Progenitor cell of endocrine pancreas (in vitro differentiated cells): ENCODE measurements at places on chromosomes 2 and 18.

- DNase-seq: no peak
- no peaks in the 10 kb centered on the region for H3K27me3 ChIP-seq
- H3K36me3 ChIP-seq: peaks cover 2% of the 10 kb centered on the region
- H3K27ac ChIP-seq: peak overlapping the region; percentile 60
- peaks cover 10% of the 10 kb centered on the region for H3K4me1 ChIP-seq
Observed at GRCh38 chr2:212451786-212452231, 86.8 kb downstream of the ERBB4 start.

DNA sequence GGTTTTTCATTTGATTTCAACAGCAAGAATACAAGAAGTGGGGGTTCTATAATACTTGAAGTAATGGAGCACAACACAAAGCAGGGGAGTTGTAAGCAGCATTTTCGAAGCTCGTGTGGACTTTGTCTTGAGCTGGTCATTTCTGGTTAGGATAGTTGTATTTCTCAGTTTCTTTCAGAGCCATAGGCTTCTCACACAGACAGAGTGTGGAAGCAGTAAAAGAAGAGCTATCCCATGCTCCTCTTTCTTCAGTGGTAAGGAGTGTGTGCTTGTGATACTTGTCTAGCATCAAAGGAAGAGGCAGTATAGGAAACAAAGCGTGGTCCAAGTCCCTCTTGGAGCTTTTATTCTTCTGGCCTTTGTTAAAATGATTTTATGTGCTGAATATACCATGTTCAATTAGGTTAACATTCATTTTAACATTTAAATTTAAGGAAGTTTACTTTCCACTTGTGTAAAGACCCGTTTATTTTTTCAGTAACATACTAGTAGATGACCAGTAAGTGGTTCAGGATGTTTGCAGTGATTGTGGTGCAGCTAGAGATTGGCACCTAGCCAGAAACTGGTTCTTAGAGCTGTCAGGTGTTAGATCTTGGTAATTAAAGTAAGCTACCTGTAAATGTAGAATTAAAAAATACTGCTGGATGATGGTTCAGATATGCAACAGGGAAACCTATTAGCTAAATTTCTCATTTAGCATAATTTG, 14.6 kb downstream of the CCNYL1 start:
- no peaks in the 10 kb centered on the region for H3K27me3 ChIP-seq
- peaks cover 3% of the 10 kb centered on the region for H3K36me3 ChIP-seq
- no peak overlapping the region for H3K27ac ChIP-seq
- no peak overlapping the region for H3K4me3 ChIP-seq

- H3K27me3 ChIP-seq: peaks cover 7% of the 10 kb centered on the region
- no peak overlapping the region for H3K27ac ChIP-seq
- H3K4me3 ChIP-seq: no peak overlapping the region
- peak; percentile 74 for DNase-seq
- peaks cover 13% of the 10 kb centered on the region for H3K36me3 ChIP-seq
- no peaks in the 10 kb centered on the region for H3K4me1 ChIP-seq
Observed at GRCh38 chr2:11778923-11779757, 32.7 kb downstream of the LPIN1 start.

GRCh38 chr18:57559314-57559713, 27.2 kb downstream of the FECH start:
- H3K27me3 ChIP-seq: no peaks in the 10 kb centered on the region
- no peak for DNase-seq
- no peak overlapping the region for H3K4me3 ChIP-seq
- peaks cover 17% of the 10 kb centered on the region for H3K36me3 ChIP-seq

DNA sequence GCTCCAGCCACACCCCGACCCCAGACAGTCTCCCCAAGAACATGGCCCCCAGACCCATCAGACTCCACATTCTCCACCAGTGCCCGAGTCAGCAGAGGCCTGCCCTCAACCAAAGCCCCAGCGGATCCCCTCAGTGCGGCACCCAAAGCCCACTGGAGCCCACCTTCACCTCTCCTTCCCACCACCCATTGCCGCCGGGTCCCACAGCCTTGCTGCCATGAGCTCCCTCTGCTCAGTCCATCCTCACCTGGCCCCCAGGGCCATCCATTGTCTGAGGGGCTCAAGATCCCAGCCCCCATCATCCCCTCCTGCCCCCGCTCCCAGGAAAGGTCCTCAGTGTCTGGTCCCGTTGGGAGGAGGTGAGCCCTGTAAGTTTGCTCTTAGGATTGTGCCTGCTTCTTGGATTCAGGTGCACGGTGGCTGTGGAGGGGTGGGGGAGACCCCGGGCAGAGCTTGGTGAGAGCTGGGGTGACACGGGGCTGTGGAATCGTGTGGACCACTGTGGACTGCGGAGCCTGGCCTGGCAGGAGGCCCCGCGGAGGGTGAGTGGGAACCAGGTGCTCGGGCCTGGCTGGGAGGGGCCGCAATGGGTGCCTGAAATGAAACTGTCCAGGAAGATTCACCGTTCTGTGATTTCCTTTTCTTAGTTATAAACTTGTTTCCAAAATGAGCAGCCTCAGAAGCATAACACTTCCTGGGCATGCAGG, 32.7 kb upstream of the GPC1 start:
- no peak for DNase-seq
- no peak overlapping the region for H3K27ac ChIP-seq
- H3K27me3 ChIP-seq: peaks cover 8% of the 10 kb centered on the region
- H3K36me3 ChIP-seq: no peaks in the 10 kb centered on the region
- H3K4me1 ChIP-seq: no peaks in the 10 kb centered on the region

- DNase-seq: no peak
- no peaks in the 10 kb centered on the region for H3K4me1 ChIP-seq
- H3K27ac ChIP-seq: no peak overlapping the region
- no peaks in the 10 kb centered on the region for H3K27me3 ChIP-seq
Observed at GRCh38 chr2:99317161-99317872, 16.3 kb upstream of the LYG1 start.

DNA sequence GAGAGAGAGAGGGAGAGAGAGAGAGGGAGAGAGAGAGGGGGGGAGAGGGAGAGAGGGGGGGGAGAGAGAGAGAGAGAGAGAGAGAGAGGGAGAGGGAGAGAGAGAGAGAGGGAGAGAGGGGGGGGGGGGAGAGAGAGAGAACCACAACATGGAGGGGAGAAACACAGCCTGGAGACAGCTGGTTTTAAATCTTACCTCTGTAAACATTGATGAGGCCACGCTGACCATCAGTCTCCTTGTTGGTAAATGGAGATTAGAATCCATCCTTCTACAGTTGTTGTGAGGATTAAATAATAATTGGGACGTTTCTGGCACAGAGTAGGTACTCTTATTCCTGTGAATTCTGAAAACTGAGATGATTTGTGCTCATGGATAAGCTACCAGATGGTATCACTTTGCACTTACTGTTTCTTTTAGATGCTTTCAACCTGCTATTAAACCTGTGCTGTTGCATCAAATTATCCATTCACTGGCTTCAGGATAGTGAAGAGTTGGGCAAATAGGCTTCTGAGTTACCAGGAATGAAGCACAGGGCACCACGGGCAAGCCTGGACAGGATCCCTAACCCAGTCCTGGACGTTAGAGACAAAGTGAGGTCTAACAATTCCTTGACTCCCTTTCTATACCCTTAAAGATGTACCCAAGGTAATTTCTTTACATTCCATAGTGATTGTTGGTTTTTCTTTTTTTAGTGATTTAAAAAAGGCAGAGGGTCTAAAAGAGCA, 318.1 kb downstream of the ZNF521 start:
- peaks cover 1% of the 10 kb centered on the region for H3K4me1 ChIP-seq
- DNase-seq: no peak

- no peak overlapping the region for H3K27ac ChIP-seq
- H3K4me1 ChIP-seq: peaks cover 7% of the 10 kb centered on the region
- peaks cover 22% of the 10 kb centered on the region for H3K27me3 ChIP-seq
- DNase-seq: no peak
- H3K4me3 ChIP-seq: no peak overlapping the region
Observed at GRCh38 chr18:52409727-52410126, 69.7 kb downstream of the DCC start.

- H3K27ac ChIP-seq: peak overlapping the region; percentile 16
- H3K4me3 ChIP-seq: no peak overlapping the region
- peaks cover 1% of the 10 kb centered on the region for H3K36me3 ChIP-seq
Observed at GRCh38 chr2:241309684-241310117, 5.8 kb downstream of the HDLBP start.

- no peak overlapping the region for H3K4me3 ChIP-seq
- no peaks in the 10 kb centered on the region for H3K27me3 ChIP-seq
- no peak for DNase-seq
- peaks cover 16% of the 10 kb centered on the region for H3K4me1 ChIP-seq
- H3K36me3 ChIP-seq: peaks cover 14% of the 10 kb centered on the region
- H3K27ac ChIP-seq: no peak overlapping the region
Observed at GRCh38 chr2:64085936-64086335, 58.3 kb downstream of the PELI1 start.

- H3K4me3 ChIP-seq: no peak overlapping the region
- no peaks in the 10 kb centered on the region for H3K27me3 ChIP-seq
- DNase-seq: no peak
- peak overlapping the region; percentile 40 for H3K27ac ChIP-seq
- peaks cover 34% of the 10 kb centered on the region for H3K4me1 ChIP-seq
Observed at GRCh38 chr2:190530248-190530900, 4.1 kb downstream of the NEMP2 start.

DNA sequence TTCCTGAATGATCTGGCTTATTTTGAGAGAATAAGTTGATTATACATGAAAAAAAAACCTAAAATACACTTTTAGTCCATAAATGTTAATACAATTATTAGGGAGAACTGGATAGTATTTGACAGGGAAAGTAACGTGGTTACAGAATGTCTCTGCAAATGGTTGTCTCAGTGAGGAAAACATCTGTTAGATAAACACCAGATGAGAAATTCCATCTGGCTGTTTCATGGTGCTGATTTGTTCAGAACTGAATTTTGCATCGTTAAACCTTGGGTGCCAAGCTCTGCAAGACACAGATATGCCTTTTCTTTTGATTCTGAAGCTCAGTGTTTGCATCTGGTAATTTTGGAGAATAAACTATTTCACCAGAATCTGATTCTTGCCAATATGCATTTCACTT, 90.4 kb downstream of the SCN3A start:
- DNase-seq: no peak
- no peaks in the 10 kb centered on the region for H3K27me3 ChIP-seq
- peaks cover 2% of the 10 kb centered on the region for H3K36me3 ChIP-seq
- H3K27ac ChIP-seq: no peak overlapping the region
- peaks cover 37% of the 10 kb centered on the region for H3K4me1 ChIP-seq
- no peak overlapping the region for H3K4me3 ChIP-seq

GRCh38 chr2:223788826-223789225, 48.6 kb downstream of the AP1S3 start:
- H3K36me3 ChIP-seq: peaks cover 13% of the 10 kb centered on the region
- H3K27ac ChIP-seq: no peak overlapping the region
- no peaks in the 10 kb centered on the region for H3K27me3 ChIP-seq
- H3K4me1 ChIP-seq: no peaks in the 10 kb centered on the region
- no peak overlapping the region for H3K4me3 ChIP-seq

DNA sequence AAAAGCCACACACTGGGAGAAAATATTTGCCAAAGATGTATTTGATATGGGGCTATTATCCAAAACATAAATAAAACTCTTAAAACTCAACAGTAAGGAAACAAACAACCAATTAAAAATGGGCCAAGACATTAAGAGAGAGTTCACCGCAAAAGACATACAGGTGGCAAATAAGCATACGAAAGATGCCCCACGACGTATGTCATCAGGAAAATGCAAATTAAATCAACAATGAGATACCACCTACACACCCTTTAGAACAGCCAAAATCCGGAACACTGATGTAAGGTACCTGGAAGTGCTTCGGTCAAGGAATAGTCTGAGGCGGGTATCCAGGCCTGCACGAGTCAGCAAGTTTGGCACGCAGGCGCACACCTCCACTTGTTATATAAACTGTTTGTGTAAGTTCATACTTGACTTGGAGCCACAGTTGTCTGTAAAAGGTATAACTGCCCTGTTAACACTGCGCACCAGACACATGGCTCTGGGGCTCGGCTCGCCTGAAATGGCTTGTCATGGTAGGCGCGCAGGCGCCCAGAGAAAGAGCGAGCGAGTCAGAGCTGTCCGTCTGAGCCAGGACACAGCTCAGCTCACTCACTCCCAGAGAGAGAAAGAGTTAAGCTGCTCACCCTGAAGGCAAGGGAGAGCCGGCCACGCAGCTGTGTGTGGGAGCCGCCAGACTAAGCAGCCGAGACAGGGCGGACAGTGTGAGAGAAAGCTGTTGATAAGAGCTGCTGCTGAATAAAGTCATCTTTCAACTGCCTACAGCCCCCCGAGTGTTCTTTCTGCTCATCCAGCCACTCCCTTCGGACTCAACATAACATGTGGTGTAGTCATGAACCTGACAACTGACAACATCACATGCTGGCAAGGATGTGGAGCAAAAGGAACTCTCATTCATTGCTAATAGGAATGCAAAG, 87.3 kb downstream of the HNRNPLL start:
- no peak overlapping the region for H3K27ac ChIP-seq
- peaks cover 3% of the 10 kb centered on the region for H3K27me3 ChIP-seq
- H3K4me3 ChIP-seq: no peak overlapping the region
- no peak for DNase-seq
- no peaks in the 10 kb centered on the region for H3K36me3 ChIP-seq
- H3K4me1 ChIP-seq: no peaks in the 10 kb centered on the region

DNA sequence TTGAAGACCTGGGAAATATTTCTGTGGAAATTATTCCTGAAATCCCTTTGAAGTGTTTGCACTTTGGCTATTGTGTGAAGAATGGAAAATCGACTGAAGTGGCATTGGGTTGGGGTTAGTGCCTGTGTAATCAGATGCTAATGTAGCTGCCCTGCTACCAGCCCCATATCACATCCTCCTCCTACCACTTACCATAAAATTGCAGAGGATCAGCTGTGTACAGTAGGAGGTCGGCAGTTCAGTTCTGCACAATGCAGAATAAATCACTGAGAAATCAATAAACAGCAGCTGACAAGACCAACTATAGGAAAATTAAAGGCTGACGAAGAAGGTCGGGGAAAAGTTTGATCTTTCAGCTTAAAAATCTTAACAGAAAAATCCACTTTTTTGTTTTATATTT, 440.9 kb downstream of the PTPRM start:
- no peak for DNase-seq
- H3K4me1 ChIP-seq: peaks cover 11% of the 10 kb centered on the region
- H3K27me3 ChIP-seq: no peaks in the 10 kb centered on the region
- H3K4me3 ChIP-seq: no peak overlapping the region
- no peaks in the 10 kb centered on the region for H3K36me3 ChIP-seq
- H3K27ac ChIP-seq: no peak overlapping the region

GRCh38 chr2:176639016-176639343, 369.7 kb downstream of the MTX2 start:
- no peak for DNase-seq
- no peak overlapping the region for H3K27ac ChIP-seq
- H3K4me1 ChIP-seq: no peaks in the 10 kb centered on the region
- H3K4me3 ChIP-seq: no peak overlapping the region

- H3K4me3 ChIP-seq: no peak overlapping the region
- peaks cover 2% of the 10 kb centered on the region for H3K36me3 ChIP-seq
- H3K27me3 ChIP-seq: peaks cover 32% of the 10 kb centered on the region
- no peak for DNase-seq
Observed at GRCh38 chr2:69450735-69451416, 13.6 kb upstream of the NFU1 start.

GRCh38 chr2:133477616-133477990, 90.7 kb downstream of the NCKAP5 start:
- H3K36me3 ChIP-seq: no peaks in the 10 kb centered on the region
- DNase-seq: no peak
- H3K4me1 ChIP-seq: peaks cover 9% of the 10 kb centered on the region
- no peak overlapping the region for H3K4me3 ChIP-seq

GRCh38 chr2:10229462-10230099, 73.1 kb upstream of the HPCAL1 start:
- peaks cover 50% of the 10 kb centered on the region for H3K4me1 ChIP-seq
- peaks cover 21% of the 10 kb centered on the region for H3K27me3 ChIP-seq
- no peaks in the 10 kb centered on the region for H3K36me3 ChIP-seq
- DNase-seq: no peak
